Ammon's horn (tissue), 1 donor: ENCODE measurements at places on chromosomes 5 and 9.

DNA sequence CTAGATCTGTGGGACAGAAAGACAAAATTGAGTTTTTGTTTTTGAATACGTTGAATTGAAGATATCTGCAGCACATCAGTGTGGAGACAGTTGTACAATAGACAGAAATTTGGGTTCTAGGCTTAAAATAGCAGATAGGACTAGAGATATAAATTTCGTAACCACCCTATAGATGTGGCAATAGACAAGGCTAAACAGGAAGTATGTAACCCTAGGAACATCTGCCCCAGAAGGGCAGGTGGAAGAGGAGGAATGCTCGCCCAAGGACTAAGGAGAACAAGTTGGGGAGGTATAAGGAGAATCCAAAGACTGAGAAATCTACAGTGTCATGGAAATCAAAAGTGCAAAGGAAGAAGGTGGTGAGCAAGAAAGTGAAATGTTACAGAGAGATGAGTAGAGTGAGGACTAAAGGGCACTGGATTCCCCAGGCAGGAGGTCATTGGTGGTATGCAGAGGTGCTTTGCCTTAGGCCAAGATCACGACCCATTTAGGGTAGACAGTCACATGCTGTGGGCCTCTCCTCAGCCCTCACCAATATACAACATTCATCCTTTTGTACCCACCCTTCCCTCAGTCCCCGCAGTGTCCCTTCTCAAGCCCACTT, 109.1 kb upstream of the ELL2 start:
- DNase-seq: no peak

DNA sequence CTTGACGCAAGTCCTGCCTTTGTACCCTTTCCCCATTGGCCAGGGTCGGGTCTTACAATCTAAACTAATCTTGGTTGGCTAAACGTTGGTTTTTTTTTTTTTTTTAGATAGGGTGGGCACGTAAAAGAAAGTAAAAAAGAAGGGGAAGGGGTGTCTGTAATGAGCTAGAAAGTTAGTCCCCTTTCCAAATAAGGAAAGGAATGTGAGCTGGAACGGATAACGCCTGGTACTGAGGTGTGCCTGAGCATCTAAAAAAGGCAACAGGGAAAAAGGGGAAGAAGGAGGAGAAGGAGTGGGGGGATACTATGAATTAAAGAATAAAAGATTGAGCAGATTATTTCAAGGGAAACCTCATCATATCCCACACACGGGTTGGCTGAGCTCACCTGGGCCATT, 66.2 kb upstream of the IL17B start:
- no peak for DNase-seq

GRCh38 chr9:38372762-38373619, 19.5 kb upstream of the ALDH1B1 start:
- DNase-seq: no peak

DNA sequence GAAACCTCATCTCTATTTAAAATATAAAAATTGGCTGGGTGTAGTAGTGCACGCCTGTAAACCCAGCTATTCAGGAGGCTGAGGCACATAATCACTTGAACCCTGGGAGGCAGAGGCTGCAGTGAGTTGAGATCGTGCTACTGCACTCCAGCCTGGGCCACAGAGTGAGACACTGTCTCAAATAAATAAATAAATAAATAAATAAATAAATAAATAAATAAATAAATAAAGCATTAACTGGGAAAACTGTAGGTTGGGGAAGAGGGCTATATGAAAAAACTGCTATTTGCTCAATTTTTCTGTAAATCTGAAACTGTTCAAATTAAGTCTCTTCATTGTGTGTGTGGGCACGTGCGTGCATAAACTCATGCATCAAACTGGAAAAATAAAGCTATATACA, 59.9 kb upstream of the RAPGEF6 start:
- no peak for DNase-seq

DNA sequence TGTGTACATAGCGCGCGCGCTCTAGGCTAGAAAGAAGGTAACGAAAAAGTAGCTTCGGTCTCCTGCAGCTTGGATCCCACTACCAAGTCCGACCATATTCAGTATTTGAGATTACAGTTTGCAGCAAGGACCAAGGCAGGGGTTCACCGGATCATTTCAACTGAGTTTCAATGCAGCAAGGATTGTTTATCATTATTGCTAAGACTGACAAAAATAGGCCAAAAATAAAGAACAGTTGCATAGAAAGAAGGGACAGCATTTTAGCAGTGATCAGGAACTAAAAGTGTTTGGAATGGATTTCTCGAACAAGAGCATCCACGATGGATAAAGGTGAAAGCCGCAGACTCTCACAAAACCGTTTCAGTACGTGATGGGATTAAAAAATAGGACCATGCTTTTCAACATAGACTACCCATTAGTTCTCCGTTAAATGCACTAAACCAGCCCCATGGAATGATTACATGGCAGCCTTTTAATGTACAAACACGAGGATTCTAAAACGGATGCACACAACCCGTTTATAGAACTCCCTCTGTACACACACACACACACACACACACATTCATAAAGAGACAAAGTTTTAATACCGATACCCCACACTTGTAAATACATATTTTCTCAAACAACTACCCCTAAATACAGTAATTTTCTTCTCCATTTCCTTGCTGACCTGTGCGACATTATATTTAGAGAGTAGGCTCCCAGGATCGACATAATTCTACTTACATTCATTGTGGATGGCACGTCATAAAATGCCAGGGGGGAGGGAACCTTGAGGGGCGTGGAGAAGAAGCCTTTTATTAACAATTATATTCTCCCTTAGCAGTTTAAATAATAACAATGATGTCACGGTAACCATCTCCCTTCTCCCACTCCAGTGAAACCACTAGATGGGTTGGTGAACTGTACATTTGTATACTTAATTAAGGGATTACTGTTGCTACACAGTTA, 197.1 kb downstream of the MEF2C start:
- DNase-seq: no peak

- DNase-seq: no peak
Measured at GRCh38 chr9:122336866-122337555, 33.8 kb upstream of the PTGS1 start.

DNA sequence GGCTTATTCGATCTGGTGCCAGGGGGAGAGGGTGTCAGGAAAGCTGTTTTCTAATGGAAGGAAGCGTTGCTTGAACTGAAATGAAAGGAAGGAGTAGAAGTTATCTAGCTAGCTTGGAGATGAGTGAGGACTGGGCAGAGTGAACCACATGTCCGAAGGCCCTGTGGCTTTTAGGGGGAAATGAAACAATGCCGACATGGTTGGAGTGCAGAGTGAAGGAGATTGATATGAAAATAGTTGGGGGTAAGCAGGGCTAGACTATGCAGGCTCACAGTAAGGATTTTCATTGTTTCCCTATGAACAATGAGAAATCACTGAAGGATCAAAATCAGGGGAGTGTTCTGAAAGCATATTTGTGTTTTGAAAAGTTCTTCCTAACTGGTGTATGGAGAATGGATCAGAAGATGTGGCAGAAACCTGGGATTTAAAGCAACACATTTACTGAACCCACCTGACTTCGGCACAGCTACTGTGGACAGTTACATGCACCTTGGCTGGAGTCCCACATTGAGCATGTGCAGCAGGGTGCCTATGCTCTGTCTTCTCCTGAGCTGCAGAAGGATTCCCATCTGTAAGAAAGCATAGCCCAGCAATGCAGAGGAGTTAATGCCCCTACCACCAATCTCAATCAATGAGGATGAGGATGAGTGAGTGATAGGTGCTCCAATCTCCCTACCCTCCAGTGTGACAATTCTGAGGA, 144.4 kb upstream of the TBCA start:
- DNase-seq: no peak

- DNase-seq: no peak
Measured at GRCh38 chr5:164355267-164355830, 849.9 kb downstream of the MAT2B start.

DNA sequence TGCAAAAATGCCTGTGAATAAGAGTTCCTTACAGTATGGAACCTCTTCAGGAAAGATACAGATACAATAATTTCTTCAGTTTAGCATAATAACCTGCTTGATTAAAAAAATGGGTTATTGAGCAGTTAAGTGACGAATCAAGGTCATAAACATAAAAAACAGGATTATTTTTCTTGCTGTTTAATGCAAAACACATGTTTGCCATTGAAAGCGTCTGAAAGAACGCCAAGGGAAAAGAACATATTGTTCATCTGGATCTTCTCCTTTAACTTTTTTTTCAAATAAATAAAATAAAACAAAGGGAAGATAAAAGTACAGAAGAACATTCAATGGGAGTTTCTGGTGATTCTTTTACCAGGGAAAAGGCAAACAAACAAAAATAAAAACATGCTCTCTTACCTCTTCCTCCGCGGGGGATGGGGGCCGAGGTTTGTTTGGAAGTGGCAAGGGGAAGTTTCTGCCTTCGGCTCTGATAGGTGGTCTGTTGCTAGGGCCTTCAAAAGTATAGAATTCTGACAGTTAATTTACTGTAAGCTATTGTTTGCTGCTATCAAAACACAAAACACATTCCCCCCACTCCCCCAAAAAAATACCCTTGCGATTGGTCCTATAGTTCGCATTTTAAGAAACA, 20.1 kb downstream of the C5orf58 start:
- DNase-seq: no peak

GRCh38 chr5:76816110-76816831, 2.6 kb upstream of the F2RL1 start:
- DNase-seq: no peak

- DNase-seq: no peak
Measured at GRCh38 chr5:174692381-174692780, 32.0 kb upstream of the MSX2 start.

- DNase-seq: no peak
Measured at GRCh38 chr9:99735041-99735440, 86.6 kb upstream of the NR4A3 start.

- DNase-seq: no peak
Measured at GRCh38 chr5:167553511-167553910, 737.9 kb upstream of the WWC1 start.

DNA sequence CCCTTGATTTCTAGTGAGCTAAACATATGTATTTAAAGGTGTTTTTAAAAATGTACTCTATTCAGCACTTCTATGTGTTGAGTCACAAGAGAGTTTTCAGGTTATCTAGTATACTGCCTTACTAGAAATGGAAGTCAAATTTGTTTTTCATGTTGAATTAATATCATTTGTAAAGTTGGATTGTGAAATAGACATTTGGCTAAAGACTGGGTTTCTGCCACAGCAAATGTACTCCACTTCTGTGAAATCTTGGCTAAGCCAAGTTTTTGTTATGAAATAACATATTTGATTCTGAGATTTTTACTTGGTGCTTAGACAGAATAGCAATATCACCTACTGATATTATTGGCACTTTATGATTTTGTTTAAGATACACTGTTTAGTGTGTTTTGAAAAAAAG, 106.0 kb downstream of the CWC27 start:
- no peak for DNase-seq

DNA sequence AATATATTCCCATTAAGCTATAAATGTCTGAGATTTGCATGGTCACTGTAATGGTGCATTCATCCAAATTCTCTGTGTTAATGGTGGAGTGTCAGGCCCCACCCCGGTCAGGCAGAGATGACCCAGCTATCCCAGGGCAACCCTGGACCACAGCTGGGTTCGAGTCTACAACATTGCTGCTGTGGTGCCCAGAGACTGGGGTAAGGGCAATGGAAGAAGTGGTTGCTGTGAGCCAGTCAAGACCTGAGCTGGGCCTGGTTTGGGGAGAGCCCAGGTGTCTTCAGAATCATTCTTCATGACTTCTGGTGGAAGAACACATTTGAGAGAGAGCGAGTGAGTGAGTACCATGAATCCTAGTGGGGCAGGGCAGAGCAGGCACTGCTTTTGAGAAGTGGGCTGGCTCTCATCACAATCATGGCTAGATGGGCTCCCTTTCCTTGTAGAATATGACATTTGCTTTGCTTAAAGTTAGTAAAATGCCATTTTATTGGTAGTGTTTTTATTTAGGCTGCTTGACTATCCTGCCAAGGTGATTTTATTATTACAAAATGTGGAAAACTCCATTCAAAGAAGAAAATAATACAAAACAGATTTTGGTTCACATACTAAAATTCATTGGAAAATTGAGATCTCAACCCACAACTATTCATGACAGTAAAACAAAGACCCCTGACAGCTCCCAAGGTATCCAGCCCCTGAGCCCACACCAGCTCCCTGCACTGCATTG, 125.8 kb upstream of the SLC25A48 start:
- DNase-seq: no peak

DNA sequence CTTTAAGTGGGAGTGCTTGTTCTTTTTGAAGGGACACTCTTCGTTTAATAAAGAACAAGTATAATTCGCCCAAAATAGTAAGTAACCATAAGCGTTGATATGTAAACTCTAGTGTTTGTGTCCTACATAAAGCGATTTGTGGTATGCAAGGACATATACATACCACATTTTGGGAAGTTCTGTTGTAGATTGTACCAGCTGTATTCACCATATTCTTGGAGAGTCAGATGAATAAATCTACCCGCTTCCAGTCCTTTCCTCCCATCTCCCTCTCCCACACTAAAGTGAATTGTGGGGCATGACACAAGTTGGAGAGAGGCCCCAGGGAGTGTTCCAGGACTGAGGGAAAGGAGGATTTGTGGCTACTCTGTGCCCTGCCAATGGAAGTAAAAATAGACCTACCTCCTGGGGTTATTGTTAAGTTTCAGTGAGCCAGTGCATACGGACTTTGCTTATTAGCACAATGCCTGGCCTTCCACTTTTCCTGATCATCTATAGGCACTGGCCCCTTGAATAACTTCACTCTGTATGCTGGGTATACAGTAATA, 40.6 kb downstream of the ARHGAP26 start:
- DNase-seq: peak; percentile 44

GRCh38 chr9:91202736-91203283, 158.9 kb downstream of the AUH start:
- DNase-seq: no peak

- no peak for DNase-seq
Measured at GRCh38 chr5:83096660-83097339, 19.5 kb downstream of the XRCC4 start.

GRCh38 chr9:33778700-33779351, 16.5 kb upstream of the PRSS3 start:
- DNase-seq: peak; percentile 73

GRCh38 chr9:93098236-93098946, 2.4 kb downstream of the CARD19 start:
- peak; percentile 92 for DNase-seq

- no peak for DNase-seq
Measured at GRCh38 chr9:110066929-110067716, 140.8 kb downstream of the C9orf152 start.

GRCh38 chr5:122263352-122264030, 48.5 kb upstream of the SNCAIP start:
- DNase-seq: no peak

DNA sequence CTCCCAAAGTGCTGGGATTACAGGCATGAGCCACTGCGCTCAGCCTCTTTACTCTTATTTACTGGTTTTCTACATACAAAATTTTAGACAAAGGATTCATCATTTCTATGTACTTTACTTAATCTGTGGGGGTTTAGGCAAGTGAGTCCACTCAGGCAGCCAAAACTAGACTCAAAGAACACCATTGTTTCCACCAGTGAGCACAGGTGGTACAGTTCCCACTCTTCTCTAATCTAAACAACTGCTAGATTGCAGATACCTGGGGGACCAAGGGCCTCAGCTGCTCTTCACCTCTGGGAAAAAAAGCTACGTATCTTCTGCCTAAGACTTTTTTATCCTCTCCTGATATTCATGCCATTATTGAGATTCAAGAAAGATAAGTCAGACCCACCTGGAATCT, 260.1 kb downstream of the EBF1 start:
- no peak for DNase-seq

- DNase-seq: peak; percentile 5
Measured at GRCh38 chr5:60161340-60161934, 267.9 kb upstream of the PDE4D start.

GRCh38 chr5:147174671-147175265, 60.1 kb upstream of the STK32A start:
- DNase-seq: no peak

GRCh38 chr9:96574455-96574854, 45.2 kb downstream of the CDC14B start:
- DNase-seq: no peak
